ENCODE measurements at places on chromosomes 2 and 18. TPM values are rescaled to one million over a fixed set of nuclear protein-coding genes. Genes with fewer than 3 reads are reported as not detected.

The NPPC gene
- total RNA-seq: not detected

DNA sequence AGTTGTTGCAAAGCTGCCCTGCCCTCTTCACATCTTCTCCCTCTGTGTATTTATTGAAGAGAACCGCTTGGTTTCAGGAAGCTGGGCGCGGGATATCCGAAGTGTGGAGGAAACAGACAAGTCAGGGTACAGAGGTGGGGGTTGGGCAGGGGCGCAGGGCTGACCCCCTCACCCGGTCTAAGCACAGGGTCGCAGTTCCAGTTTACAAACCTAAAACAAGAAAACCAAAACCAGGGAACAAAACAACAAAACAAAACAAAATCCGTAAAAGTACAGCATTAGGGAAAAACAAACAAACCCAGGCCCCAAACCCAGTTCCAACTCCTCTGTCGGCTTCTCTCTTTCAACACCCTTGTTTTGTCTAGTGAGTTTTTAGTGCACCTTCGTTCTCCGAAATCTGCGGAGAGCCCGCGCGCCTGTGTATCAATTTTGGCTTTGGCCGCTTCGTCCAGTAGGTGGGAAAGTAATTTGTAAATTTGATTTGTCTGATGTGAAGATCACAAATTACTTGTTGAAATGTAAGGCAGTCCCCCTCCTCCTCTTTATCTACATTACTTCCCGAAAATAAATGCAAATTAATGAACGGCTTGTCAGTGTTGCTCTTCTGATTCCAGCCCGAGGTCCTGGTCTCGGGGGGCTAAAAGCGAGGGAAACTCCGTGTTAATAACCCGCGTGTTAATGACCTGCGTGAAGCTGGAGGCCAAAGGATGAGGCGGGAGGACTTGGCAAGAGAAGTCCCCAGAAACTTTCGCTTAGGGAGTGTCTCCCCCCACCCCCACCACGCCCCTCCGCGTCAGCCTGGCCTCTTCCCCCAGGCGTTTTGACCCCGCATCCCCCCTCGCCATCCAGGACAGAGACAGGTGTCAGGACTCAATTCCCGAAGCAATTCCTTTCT, 6.9 kb downstream of the OTX1 start:
- no peak for DNase-seq

DNA sequence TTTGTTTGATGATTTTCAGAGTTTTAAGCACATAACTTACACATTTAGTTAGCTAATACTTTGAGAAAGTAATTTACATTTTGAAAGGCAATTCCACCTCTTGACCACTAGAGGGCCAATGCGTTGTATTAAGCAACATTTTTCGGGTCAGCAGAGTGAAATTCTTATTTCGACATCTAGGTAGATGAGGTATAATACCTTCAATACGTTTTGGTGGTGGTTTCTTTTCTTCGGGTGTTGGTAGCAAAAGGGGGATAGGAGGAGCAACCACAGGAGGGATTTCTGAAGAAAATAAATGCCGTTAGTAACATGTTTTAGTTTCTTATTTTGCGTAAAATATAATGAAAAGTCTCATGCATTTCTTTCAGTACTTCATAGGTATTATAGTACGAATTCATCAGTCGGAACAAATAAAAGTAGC, 106.3 kb downstream of the TTN start:
- DNase-seq: peak; percentile 7

GRCh38 chr2:120613742-120614571, 121.7 kb upstream of the GLI2 start:
- DNase-seq: no peak
